Stimulated activated CD4-positive, alpha-beta T cell treated with anti-CD3 and anti-CD28 coated beads, Interleukin-1b, Interleukin-23, amount 100 ng/mL, for 48 hours (primary cell): ENCODE measurements at places on chromosomes 13 and 19.

GRCh38 chr13:51380269-51380668, 40.8 kb downstream of the SERPINE3 start:
- no peak for DNase-seq

DNA sequence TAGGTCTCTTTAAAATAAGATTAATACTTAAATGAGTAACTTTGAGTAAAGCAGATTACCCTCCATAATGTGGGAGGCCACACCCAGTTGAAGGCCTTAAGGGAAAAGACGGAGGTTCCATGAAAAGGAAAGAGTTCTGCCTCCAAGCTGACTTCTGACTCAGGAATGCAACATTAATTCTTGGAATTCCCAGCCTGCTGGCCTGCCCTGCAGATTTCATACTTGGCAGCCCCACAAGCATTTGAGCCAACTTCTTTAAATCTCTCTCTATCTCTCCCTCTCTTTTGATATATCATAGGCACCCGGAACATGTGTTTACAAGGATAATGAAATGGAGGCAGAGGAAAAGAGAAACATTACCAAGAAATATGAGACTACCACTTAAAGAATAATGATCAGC, 902.3 kb upstream of the MIR17HG start:
- DNase-seq: no peak

DNA sequence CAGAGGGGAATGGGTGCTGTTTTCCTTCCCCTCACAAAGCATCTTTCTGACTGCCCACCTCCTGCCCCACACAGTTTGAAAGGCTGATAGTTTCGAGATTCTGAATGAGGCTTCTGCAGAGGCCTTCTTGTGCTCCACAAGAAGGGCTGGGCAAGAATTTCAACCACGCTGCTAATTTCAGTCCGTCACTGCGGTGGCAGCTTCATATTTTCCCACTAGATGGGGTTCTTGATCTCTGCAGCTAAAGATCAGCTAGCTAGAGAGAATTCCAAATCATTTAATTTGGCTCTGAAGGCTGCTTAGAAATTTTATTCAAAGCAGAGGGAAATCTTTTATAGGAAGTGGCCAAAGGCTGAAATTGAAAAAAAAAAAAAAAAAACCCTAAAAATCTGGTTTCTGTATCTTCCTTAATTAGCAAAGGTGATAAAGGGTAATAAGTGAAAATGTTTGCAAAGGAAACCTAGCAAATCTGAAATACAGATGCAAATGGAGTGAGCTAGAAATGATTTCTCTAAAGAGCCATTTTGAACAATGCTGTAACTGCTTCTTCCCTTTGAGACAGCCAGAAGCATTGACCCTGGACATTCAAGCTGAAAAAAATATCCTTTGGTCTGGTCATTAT, 38.0 kb upstream of the C13orf42 start:
- DNase-seq: no peak

DNA sequence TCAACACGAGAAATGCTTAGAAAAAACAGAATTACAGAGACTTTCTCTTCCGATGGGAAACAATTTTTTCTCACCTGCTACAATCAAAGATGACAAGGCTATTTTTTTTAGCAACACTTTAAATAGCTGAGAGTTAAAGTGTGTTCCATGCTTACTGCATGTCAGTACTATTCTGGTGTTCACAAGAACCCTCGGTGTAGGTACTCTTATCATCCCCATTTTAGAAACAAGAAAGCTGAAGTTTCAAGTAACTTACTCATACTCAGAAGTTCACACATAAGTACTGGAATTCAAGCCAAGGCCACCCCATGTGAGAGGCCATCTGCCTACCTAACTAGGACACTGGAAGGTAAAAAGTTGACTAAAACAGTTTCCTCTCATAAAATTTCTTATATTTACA, 9.0 kb upstream of the TNFRSF19 start:
- no peak for DNase-seq

- DNase-seq: no peak
These were observed 15.1 kb downstream of the GARRE1 start for GRCh38 chr19:34269489-34269888.

- DNase-seq: no peak
These were observed 165.8 kb upstream of the EDNRB start for GRCh38 chr13:78084401-78084800.

- DNase-seq: no peak
These were observed 53.1 kb upstream of the ATXN8OS start for GRCh38 chr13:70054572-70054971.

- no peak for DNase-seq
These were observed 28.6 kb upstream of the SCEL start for GRCh38 chr13:77506874-77507273.

DNA sequence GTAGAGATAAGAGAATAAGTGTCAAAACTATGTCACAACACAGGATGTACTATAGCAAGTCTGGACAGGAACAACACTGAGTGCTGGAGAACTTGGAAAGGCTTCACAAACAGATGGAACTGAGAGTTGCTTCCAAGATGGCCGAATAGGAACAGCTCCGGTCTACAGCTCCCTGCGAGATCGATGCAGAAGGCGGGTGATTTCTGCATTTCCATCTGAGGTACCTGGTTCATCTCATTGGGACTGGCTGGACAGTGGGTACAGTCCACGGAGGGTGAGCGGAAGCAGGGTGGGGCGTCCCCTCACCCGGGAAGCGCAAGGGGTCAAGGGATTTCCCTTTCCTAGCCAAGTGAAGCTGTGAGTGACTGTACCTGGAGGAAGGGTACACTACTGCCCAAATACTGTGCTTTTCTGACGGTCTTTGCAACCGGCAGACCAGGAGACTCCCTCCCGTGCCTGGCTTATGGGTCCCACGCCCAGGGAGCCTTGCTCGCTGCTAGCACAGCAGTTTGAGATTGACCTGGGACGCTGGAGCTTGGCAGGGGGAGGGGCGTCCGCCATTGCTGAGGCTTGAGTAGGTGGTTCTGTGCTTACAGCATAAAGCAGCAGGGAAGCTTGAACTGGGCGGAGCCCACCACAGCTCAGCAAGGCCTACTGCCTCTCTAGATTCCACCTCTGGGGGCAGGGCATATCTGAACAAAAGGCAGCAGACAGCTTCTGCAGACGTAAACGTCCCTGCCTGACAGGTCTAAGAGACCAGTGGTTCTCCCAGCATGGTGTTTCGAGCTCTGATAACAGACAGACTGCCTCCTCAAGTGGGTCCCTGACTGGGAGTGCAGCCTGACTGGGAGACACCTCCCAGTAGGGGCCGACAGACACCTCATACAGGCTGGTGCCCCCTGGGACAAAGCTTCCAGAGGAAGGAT, 46.0 kb downstream of the USP12 start:
- DNase-seq: no peak

DNA sequence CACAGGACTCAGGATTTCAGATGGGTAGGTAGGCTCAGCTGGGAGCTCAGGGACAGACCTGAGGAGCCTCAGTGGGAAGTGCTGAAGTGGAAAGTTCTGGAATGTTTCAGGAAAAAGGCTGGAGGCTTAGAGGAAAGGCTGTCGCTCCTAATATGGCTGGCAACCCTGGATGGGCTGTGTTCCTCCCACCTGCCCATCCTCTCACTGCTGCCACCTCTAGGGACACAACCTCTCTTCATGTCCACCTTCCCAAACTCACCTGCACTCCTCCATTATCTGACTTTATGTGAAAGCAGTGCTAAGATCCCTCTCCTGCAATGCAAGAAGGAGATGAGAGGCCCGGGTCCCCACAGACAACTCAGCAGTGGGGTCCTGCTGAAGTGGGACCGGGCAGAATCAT, 5.8 kb upstream of the CEACAM21 start:
- no peak for DNase-seq

GRCh38 chr13:112569821-112570220, 18.1 kb downstream of the TUBGCP3 start:
- DNase-seq: no peak

GRCh38 chr13:99975626-99976025, 4.1 kb upstream of the ZIC5 start:
- no peak for DNase-seq

DNA sequence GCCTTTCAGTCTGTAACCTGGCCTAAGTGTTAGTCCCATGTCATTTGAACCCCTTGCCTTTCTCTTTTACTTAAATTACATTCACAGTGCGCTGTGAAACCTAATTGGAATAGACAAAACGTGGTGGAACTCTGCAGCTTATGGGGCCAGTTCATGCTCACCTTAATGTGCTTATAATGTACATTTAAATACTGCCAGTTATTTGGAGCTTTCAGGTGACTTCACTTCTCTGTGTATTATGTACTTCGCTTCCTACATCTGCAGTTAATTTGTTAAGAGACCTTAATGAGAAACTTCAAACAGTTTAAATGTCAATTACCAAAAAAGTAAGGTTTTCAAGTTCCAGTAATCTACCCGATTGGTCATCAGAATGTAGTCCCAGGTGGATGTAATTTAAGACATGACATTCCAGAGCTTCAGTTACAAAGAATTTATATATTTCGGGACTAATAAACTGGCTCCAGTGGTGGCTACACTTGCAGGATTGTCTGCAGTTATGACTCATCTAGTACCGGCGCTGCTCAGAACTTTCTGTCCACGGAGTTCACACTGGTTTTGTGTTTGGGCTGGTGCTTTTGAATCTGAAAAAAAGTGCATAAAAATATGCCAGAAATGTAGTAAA, 125.3 kb downstream of the TM9SF2 start:
- no peak for DNase-seq
